ENCODE measurements at places on chromosomes 6 and 20.

DNA sequence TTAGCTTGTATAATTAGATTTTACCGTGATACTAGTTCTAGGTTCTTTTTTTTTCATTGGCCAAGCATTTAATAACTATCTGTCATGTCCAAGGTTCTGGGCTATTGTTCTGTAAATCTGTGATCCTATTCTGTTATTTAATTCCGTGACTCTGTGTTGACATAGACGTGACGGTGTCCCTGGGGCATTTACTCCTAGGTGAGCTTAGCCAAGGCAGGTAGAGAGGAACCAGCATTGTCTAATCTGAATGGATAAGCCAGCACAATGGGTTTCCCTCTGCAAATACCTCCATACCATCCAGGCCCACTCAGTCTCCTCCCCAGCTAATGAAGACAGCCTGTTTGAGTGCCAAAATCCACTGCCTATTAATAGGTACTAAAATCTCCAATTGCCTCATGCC is 8.9 kb upstream of the CDSN start:
- DNase-seq = no peak

DNA sequence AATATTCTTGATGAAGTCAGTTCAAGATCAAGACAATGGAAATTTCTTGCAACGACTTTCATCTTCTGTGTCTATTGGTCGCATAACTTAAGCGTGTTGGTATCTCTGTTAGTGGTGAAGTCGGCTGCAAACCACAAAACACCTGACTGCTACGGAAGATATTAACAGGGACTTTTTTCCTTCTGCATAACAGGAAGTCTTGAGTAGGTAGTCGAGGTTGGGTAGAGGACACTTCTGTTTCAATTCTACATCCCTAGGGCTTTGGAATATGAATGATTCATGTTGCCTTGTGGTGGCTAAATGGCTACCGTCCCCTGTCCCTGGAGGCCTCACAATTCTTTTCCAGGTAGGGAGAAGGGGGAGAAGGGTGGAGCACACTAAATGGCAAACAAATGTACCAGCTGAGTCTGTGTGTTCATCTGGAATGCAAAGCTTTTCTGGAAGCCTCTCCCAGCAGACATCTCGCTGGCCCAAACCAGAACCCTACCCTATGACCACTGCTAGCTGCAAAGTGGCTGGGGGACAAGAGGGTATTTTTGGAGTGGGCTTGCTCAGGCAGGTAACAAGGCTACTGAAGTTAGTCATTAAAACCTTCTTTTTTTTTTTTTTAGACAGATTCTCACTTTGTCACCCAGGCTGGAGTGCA is 34.6 kb upstream of the NKX2-2 start:
- DNase-seq = no peak

- DNase-seq = no peak
Observed at GRCh38 chr20:5354901-5355300, 38.1 kb upstream of the PROKR2 start.

DNA sequence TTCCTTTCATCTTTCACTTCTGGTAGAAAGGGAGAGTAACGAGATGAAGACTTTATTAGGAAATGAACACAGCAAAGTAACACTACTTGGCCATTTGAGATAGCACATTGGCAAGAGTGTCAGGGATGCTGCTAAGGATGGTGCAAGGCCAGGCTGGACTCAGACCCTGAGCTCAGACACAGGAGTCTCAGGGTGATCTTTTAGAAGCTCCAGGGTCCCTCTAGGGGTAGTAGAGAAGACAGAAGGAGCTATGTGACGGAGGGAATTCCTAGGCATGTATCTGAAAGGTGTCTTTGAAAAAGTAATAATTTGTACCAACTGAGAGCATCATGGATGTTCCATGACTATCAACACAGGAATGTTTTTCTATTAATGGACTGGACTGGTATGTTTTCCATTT is 436.5 kb downstream of the DHX35 start:
- no peak for DNase-seq

- no peak for DNase-seq
Observed at GRCh38 chr6:143262859-143263258, 187.6 kb downstream of the ADAT2 start.

- no peak for DNase-seq
Observed at GRCh38 chr6:157012355-157012754, 235.2 kb downstream of the ARID1B start.

- DNase-seq = no peak
Observed at GRCh38 chr6:150426198-150426597, 57.4 kb downstream of the IYD start.

- no peak for DNase-seq
Observed at GRCh38 chr6:107284805-107285204, 169.5 kb upstream of the BEND3 start.

DNA sequence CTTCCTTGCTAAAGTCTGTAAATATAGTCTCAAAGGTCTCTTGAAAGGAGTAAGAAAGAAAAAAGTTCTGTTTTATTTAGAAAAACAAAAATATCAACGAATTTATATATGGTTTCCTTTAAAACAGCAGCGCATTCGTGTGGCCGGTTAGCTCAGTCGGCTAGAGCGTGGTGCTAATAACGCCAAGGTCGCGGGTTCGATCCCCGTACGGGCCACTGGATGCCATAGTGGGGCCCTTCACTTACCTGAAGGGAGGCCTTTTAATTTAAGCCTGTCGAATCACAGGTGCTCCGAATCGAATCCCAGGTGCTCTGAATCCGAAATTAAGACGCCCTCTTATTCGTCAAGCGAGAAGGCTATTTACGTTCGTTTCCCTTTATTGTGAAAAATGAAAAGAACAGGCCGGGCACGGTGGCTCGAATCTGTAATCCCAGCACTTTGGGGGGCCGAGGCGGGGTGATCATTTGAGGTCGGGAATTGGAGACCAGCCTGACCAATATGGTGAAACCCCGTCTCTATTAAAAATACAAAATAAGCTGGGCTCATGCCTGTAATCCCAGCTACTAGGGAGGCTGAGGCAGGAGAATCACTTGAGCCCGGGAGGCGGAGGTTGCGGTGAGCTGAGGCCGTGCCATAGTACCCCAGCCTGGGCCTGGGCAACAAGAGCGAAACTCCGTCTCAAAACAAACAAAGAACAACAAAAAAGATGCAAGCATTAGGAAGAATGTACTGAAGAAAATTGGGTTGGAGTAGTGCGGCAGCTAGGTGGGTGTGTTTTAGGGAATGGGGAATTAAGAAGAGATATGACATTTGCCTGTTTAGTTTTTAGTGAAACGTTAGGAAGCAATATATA is 195.8 kb upstream of the ZNF184 start:
- no peak for DNase-seq

DNA sequence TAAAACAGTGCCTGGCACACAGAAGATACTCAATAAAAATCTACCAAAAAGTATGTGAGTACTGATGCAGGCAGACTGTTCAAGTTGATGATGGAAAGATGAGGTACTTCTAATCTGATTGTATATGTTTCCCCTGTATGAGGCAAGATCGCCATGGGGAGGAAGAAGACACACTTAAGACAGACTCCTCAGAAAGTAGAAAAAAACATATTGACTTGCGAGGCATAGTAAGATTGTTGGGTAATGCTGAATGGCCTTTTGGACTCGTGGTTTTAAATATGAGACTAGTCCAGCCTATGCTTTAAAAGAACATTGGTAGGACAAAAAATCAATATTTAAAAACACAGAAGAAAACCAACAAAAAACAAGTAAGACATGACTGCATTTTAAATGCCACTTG is 72.6 kb downstream of the SHPRH start:
- DNase-seq = no peak

DNA sequence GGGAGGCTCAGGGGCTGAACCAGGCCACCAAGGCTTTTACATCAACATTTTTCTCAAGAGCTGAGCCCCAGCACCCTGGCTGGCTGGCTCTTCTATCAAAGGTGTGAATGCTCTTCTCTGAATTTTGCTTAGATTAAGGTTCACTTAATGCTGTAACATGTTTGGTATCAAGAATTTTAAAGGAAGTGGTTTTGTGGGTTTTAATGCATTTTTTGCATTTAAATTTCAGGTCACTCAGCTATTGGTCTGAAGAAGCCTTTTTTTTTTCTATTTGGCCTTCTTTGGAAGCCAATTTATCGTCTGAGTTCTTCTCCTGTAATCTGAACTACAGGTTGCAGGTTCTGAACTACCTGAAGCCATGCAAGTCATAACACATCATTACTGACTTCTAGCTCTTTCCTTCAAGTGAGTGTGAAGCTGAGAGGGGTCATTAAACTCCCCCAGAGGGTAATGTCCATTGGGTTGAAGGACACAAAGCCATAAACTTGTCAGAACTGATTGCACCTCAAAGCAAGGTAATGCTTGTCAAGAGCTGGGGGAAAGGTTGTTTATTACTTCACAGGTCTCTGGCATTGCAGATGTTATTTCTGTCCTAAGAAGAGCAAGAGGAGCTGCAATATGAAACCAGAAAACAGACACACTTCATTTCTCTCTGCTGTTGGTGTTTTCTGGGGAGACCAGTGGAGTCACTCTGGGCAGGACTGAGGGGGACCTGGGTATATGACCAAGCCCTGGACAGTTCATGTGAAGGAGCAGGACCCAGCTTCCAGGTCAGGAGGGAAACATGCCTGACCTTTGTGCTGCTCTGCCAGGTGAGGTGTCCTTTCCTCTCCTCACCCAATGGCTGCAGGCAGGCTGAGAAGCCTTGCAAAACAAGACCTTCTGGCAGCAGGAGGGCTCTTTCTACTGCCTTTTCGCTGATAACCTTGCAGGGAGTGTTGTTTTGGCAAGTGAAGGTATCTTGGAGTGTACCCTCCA is 26.1 kb upstream of the NEDD9 start:
- DNase-seq = no peak

GRCh38 chr6:135274561-135275293 is 93.6 kb downstream of the MYB start:
- no peak for DNase-seq

DNA sequence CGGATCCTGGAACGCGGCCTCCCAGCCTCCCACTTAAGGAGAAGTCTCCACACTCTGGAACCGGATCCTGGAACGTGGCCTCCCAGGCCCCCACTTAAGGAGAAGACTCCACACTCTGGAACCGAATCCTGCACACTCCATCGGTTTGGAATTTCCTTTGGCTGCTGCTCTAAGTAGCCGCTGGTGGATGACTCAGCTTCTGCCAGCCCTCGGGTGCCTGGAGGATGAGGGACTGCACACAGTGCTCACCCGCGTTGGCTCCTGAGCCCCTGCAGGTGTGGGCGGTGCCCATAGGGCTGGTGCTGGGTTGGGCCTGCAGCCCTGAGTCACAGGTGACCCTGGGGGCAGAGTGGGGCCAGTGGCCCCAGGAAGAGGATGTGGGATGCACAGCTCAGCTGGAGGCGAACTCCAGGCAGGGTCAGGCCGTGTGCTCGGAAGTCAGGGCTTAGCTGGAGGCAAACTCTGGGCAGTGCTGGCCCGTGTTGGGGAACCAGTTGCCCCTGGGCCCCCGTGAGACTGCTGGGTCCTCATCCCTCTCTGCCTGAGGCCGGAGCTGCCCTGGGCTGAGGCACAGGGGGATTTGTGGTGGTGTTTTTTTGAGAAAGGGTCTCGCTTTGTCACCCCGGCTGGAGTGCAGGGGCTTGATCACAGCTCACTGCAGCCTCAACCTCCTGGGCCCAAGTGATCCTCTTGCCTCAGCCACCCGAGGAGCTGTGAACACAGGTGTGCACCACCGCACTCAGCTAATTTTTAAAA is 13.9 kb upstream of the TNFRSF6B start:
- DNase-seq = no peak

GRCh38 chr6:147651249-147652063 is 143.0 kb downstream of the SAMD5 start:
- DNase-seq = no peak

DNA sequence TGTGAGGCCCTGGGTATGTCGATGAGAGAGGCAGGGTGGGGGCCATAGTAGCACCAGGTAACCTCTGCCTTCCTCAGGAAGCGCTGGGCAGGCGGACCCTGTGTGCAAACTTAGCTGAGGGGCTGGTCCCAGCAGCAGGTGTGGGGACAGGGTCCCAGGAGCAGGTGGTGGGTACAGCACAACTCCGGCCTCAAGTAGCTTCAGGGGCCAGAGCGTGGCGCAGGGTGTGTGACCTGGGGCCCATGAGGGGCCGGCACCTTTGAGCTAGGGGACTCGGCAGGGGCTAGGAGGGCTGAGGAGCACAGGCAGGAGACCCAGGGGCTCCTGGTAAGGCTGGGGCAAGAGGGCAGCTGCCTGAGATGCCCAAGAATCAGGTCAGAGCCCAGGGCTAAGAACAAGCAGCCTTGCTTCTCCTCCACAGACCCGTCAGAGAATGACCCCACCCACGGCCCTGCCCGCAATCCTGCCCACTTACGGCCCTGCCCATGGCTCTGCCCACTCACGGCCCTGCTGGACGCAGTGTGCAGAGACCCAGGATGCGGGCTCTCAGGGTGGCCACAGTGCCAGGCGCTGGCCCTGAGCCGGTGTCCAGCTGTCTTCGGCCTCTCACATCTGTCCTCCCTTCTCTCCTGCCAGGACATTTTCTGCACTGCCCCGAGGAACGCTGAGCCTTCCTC is 30.9 kb downstream of the CHRNA4 start:
- no peak for DNase-seq

GRCh38 chr6:105087571-105088211 is 92.1 kb downstream of the POPDC3 start:
- no peak for DNase-seq

- DNase-seq = no peak
Observed at GRCh38 chr6:167845856-167846255, 19.1 kb downstream of the AFDN start.

Measured in esophagus squamous epithelium (tissue), 5 donors.